Breast epithelium (tissue), 4 donors: ENCODE measurements at places on chromosomes 2 and 18.

GRCh38 chr2:134027980-134028379 lies 225.9 kb upstream of the MGAT5 start:
- DNase-seq: no peak

DNA sequence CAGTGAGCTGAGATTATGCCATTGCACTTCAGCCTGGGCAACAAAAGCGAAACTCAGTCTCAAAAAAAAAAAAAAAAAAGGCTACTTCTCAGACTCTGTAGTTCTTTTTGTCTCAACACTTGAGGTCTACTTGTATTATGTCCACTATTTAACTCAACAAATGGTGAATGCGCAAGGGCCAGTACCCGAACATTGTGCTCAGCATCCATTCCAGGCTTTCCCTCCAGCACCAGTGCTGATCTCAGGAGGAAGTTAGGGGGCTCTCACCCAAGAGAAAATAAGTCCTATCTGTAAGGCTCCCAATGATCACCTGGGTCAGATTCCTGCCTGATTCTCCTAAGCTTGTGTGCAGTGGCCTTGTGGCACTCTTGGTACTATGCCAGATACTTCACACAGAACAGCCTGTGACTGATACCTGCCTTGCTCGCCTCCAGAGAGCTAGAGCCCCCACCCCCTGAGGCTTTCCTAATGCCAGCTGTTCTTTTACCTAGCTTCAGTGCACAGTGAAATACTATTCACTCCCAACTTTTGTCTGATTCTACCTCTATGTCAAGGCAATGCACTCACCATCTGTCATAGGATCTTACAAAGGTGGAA lies 74.9 kb downstream of the INO80D start:
- no peak for DNase-seq

GRCh38 chr2:31233231-31233630 lies 721 bp upstream of the EHD3 start:
- DNase-seq: no peak

- no peak for DNase-seq
These were observed 38.0 kb downstream of the VSNL1 start for GRCh38 chr2:17578466-17578928.

DNA sequence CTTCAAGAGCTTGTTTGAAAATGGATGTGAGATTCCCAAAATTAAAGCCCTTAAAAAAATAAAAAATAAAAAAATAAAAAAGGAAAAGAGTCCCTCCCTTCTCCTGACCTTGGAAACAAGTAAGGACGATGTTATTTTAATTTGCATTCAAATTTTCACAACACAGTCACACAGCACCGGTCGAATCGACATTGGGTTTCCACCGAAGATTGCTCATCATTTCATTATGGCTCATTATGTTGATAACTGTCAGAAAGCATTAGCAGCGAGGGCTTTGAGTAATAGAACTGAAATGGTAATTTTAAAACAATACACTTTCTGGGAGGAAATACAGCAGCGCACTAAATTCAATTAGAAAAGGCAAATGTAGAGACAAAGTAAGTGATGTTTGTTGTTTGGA lies 78.7 kb downstream of the EPHA4 start:
- no peak for DNase-seq

DNA sequence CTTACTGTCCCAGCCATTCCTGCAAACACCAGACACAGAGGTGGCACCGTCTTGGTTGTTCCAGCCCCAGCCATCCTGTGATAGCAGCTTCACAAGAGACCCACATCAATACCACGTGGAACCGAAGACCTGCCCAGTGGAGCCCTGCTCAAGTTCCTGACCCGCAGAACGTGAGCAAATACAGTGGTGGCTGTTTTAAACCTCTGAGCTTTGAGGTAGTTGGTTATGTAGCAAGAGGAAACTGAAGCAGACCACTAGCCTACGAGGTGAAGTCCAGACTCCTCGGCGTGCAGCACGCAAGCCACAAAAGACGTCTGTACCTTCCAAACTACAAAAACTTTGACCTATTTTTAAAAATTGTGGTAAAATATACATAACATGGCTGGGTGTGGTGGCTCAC lies 96.1 kb upstream of the ODC1 start:
- no peak for DNase-seq

DNA sequence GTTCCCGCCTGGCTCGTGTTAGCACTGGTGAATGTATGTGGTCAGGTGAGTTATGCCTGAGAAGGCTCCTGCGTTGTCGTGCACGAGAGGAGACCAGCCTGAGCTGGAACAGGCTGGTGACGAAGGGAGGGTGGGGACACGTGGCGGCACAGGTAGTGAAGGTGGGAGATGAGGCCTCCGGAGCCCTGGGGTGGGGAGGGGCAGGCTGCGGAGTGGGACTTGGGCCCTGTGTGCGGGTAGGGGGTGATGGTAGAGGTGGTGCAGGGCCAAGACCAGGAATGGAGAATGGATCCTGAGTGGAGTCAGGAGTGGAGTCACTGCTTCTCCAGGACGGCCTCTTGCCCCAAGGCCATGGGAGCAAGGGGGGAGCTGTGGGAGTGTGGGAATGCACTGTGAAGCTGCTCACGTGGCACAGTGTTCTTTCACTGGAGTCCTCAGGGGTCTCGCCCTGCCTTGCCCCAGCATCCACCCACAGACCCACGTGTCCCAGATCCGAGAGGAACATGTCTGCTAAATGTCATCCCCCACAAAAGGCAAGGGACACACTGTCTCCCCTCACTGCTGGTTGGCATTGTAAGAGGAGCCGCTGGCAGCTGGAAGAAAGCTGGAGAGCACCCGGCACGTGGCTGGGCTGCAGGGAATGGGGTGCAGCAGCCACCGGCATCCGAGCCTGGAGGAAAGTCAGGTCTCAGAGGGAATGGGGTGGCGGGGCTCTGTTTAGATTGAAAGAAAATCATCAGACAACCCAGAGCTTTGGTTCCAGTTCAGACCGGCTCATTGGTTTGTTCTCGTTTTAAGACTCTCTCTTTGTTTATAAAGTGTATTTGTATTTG lies 63.7 kb downstream of the CYP26B1 start:
- no peak for DNase-seq

DNA sequence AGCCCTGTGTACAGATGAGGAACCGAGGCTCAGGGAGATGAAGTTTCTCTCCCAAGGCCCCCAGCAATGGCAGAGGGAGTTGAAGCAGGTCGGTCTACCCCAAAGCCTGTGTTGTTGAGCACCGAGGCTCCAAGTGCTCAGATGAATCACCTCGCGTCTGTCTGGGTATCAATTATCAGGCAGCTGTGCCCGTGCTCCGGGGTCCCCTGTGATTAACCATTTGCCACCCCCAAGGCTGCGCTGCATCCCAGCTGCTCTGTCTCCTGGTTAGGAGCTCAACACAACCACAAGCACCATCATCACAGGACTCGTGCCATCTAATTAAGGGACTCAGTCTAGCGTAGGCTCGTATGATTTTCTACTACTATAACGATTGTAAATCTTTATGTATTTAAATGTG lies 27.1 kb downstream of the LIPG start:
- DNase-seq: no peak

GRCh38 chr2:172922306-172922705 lies 153.3 kb upstream of the MAP3K20 start:
- DNase-seq: no peak

DNA sequence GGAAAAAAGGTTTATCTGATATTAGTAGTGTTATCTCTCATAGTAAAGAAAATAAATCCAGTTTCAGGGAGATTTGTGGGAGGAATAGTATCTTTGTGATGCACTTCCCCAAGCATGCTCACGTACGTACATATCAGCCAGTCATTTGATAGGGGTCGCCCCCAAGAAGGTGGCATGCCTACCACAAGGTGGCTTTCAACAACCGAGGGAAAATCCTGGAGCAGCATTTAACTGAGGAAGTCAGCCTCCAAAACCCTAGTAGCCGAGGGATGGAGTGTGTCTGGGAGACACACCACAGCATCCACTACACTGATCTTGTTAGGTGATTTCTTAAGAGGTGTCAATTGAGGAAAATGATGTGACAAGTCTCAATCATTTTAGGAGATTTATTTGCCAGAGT lies 623.9 kb downstream of the NYAP2 start:
- no peak for DNase-seq

- no peak for DNase-seq
These were observed 29.8 kb upstream of the TAF1B start for GRCh38 chr2:9813312-9814128.

- DNase-seq: no peak
These were observed 222.6 kb upstream of the SPRED2 start for GRCh38 chr2:65655000-65655399.

DNA sequence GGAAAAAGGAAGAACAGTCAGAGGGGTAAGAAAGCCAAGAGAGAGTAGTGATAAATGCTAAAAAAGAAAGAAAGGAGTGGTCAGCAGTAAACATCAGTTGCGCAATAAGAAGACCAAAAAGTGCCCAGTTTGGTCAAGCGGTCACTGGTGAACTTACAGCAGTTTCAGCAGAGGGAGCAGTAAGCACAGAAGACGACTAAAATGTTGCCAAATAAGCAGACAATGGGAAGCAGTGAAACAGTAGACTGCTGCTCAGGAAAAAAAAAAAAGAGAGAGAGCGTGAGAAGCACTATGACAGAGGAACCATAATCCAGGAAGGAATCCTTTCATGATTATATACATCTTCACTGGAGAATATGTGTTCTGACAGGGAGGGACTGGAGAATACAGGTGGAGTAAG lies 45.8 kb downstream of the DNAJC10 start:
- no peak for DNase-seq

GRCh38 chr18:26722565-26722931 lies 143.0 kb downstream of the AQP4 start:
- no peak for DNase-seq

DNA sequence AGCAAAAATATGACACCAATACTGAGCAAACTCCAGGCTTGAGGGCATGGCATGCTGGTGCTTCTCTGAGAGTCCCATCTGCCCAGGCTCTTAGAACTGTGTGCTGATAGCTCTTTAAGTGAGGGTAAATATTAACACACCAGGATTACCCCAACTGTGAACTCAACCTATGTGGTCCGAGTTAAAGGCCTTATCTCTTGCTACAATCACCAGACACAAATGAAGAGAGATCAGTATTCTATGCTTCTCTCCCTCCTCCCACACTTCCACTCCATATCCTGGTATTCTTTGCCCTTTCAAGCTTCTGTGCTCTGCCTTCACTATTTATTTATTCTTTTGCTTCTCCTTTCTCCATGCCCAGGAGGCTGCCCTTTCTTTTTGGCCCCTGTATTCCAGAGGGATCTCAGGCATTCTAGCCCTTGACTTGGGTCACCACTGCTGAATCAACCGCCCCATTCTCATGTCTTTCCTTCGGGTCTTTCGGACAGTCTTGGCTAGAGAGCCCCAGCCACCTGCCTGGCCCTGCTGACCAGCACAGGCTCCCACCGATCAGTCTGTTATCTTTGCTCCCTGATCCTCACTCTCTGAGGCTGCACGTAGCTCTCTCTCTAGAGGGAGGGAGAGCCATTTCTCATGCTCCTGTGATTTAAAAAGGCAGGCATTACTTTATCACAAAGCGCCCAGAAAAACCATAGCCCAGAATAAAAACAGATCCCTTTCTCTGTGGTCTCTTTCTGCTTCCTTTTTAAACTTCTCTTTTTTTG lies 17.2 kb upstream of the HK2 start:
- DNase-seq: no peak

DNA sequence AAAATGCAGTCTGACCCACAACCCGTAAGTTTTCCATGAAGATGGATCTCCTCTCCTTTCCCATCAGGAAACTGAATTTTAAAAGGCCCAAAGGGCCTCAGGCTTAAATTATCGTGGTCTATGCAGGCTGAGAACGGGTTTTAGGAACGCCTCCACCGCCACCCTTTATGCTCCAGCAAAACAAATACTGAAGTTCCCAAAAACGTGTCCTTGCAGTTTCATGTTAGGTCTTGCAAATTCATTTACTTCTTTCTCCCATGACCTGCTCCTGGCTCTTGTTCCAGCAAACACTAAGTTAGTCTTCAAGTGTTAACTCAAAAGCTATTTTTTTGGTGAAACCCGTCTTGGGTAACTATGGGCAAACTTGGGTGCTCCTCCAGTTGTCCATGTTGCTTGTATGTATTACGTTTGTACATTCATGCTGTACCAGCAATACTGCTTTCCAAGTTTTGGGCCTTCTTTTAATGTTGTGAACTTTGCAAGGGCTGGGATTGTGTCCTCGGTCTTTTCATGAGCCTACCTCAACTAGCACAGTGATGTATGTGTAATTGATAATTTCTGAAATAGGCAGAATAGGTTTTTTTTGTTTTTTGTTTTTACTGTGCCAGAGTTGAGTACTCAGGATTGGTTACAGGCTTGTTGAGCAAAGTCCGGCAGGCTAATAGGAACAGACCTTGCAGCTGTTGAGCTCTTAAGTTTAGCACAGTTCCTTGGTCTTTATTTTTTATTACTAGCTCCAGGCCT lies 1.8 kb upstream of the RNF149 start:
- DNase-seq: no peak

- DNase-seq: no peak
These were observed 102.0 kb upstream of the PIEZO2 start for GRCh38 chr18:11251229-11251890.

GRCh38 chr2:214193943-214194342 lies 216.9 kb upstream of the VWC2L start:
- no peak for DNase-seq

DNA sequence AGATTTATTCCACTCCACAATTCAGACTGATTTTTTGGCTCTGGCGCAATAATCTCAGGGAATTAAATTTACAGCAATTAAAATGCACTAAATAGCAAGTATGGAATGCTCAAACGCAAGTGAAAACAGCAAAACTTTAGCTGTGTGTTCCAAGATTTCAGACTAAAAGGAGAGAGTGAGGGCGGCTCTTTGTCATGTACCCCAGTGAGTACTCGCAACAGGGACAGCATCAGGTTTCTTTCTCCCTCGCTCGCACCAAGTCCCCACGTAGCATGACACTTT lies 1.1 kb downstream of the ROCK2 start:
- no peak for DNase-seq

DNA sequence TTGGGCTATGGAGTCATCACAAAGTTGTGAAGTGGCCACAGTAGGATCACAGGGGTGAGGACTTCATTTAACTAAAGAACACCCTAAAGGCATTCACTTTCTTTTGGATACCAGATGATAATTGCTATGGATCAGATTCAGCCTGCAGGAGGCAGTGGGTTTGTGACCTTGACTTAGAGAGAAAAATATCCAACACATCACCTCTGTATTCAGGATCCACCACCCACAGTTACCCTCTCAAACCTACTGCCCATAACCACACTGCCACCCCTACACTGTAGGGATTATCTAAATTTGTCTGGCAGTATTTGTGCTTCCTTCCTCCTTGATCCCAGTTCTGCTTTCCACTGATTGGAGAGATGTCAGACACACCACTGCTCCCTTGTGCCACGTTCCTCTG lies 269.4 kb downstream of the MYCN start:
- DNase-seq: no peak
